Stimulated activated CD8-positive, alpha-beta memory T cell treated with anti-CD3 and anti-CD28 coated beads, Interleukin-7, amount 100 ng/mL, for 48 hours (primary cell): ENCODE measurements at places on chromosomes 7 and 10.

GRCh38 chr7:132270517-132270916, 305.8 kb downstream of the PLXNA4 start:
- no peak for DNase-seq

DNA sequence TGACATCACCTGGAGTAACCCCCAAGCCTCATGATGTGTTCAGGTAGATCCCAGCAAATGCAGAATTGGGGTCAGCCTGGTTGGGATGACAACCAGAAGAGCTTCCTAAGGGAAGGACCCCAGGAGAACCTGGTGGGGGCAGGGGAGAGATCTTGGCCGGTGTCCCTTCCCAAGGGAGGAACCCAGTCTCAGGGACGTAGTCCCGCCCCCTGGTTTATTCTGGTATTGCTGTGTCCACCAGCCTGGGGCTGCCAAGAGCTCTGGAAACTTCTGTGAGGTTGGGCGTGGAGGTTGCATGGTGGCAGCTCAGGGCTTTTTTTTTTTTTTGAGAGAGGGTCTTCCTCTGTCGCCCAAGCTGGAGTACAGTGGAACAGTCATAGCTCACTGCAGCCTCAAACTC, 19.4 kb downstream of the GTF2IRD1 start:
- DNase-seq: no peak

- peak; percentile 11 for DNase-seq
Observed at GRCh38 chr7:103447073-103447960, 1.3 kb upstream of the SLC26A5 start.

DNA sequence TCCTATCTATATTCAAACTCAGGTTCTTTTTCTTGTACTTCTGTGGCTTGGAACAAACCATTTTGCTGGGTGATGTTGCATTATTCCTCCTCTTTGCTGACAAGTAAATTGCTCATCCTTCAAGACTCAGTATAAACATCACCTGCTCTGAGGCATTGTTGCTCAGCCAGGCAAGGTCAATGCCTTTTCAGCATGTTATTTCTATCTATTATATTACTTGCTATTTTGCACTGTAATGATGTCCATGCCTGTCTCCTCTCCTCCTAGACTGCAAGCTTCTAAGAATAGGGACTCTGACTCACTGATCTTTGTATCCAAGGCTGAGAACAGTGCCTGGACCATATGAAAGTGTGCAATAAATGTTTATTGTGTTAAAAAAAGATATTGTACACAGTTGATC, 293.8 kb downstream of the RNLS start:
- no peak for DNase-seq

DNA sequence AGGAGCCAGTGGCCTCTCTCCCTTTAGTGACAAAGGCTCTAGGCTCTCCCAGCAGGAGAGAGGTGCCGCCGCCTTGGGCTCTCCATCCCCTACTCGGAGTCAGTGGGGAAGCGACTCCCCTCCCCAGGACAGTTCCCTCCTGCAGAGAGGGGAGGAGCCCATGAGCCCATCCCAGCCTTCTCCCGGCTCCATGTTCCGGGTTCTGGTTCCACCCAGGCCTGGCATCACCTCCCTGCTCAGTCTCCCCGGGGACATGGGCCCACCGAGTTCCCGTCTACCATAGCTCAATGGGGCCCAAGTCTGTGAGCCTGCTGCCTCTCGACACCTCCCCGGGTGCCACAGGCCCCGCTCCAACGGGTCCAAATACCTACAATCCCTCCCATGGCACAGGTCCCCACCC, 66.5 kb upstream of the DNAAF5 start:
- DNase-seq: no peak

DNA sequence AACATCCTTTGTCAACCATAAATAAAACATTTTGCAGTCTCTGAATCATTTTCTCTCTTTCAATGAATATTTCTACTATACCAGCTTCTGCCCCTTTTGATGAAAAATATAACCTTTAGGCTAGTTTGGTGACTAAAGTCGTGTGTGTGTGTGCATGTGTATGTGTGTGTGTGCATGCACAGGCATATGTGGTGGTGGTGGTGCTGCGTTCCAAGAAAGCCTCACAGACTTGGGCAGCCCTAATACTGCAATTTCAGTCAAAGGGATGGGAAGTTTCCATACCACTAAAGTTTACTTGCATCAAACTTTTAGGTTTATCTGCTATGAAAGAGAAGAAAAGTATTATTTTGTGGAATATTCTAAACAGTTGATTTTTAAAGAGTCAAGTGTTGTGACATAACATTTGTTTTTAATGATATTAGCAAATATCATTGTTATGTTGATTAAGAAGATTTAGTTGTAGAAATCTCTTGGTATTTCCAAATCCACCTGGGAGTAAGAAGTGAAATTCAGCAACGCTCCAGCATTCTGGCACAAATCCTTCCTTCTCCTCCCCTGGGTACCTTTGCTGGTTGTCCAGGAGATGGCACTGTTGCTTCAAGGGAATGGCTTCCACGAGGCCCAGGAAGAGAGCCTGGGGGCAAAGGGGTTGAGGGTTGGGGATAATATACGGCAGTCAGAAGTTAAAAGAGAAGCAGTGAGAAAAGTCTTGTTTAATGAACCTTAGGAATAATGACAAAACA, 41.5 kb downstream of the ASB4 start:
- DNase-seq: no peak

DNA sequence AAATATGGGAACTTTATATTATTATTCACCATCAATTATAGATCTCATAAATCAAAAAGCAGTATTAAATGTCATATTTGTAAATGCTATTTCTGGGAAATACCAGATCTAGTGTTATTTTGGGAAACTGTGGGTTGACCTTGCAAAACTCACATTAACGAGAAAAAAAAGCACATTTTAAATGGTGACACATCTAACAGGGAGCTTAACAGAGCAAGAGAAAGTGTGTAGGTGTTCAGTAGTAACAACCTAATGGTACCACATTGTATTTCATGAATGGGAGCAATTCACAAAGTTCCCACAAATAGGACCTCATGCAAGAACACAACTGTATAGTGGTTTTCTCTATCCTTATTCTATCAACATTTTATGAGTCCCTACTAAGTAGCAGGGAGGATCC, 26.2 kb upstream of the HDAC9 start:
- no peak for DNase-seq

- no peak for DNase-seq
Observed at GRCh38 chr10:63798599-63799498, 277.6 kb downstream of the REEP3 start.

DNA sequence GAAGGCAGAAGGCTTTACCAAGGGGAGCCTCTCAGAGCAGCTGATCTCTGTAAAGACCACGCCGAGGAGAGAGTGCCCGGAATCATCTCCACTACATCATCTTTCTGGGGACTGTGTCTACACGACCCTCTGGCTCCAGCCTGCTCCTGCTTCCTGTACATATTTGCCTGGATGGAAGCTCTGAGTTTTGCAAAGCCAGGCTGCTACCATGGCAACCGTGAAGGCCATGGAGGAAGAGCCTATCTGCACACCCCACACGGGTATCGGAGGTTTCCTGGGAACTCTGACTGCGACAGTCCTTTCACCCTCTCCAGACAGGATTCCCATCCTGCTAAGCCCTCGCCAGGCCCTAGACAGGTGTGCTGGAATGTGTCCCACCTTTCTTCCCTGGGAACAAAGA, 83.4 kb upstream of the TNRC18 start:
- no peak for DNase-seq

DNA sequence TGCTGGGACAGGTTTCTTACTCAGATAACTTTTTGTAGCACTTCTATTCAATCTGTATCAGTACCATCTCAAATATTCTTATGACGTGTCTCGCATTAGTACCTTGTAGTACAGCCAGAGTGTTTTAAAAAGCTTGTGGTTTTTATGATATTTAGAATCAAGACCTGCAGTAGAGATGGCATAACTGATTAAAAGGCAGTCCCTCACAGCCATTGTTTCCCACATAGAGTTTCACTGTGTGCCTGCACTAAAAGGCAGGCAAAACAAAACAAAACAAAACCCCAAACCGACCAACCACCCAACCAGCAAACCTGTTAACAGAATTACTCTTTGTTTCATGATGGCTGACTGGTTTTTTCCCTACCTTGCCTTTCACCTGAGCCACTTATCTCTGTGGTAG, 221.3 kb upstream of the DGKB start:
- DNase-seq: no peak

- DNase-seq: no peak
Observed at GRCh38 chr10:33306126-33306525, 28.3 kb downstream of the NRP1 start.

DNA sequence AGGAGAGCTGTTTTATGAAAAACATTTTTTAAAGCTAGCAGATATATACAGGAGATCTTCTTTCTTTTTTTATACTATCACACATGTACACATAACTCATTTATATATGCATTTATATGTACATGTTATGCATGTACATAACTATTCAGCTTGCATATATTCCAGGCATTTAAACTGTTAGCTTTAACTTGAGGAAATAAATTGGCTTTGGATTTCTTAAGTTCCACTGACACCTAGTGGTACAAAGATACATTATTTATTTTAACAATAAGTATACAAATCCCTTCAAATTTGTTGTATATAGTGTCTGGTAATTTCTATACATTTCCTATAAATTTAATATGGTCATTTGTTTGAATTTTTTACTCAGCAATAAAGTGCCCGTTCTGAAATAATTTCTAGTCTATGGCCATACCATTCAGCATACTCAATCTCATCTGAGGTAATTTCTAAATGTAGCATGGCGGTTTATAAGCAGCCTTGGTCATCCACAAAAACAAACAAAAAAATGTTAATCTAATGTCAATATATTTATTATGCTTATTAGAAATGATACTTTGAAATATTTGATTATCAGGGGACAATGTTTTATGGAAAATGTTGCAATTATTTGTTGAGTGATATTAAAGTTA, 11.6 kb downstream of the ZDHHC6 start:
- no peak for DNase-seq

DNA sequence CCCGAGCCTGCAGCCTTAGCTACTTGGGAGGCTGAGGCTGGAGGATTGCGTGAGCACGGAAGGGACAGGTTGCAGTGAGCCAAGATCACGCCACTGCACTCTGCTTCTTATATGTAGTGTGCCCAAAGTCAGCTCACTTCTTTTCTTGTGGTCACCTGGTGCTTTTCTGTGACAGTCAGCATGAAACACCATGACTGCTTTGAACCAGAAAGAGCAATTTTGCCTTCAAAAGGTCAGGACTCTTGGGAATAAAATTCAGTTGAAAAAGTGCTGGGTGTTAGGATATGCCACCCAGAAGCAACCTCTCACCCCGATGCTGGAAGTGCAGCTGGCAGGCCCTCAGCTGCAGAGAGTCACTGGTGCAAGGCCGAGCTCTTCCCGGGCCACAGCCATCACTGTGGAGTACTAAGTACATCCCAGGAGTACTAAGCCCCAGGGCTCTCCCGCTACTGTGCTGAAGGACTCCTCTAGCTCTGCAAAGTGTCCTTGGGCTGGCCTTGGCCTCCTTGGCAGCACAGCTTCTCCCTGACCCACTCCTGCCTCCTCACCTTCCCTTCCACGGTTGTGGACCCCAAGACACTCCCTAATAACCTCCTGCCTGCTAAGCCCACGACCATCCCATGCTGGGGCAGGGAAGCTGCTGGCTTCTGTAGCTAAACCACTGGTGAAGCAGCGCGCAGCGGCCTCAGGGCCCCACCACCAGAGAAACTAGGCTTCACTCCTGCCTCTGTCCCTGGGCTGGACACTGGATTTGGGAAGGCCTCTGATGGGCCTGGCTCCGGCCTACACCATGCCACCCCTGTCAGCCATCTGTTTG, 17.6 kb upstream of the GDI2 start:
- DNase-seq: no peak
